ENCODE measurements at places on chromosomes 2 and 18.
A peak's percentile ranks its signal among the peaks of the same experiment; 100 is the strongest.

DNA sequence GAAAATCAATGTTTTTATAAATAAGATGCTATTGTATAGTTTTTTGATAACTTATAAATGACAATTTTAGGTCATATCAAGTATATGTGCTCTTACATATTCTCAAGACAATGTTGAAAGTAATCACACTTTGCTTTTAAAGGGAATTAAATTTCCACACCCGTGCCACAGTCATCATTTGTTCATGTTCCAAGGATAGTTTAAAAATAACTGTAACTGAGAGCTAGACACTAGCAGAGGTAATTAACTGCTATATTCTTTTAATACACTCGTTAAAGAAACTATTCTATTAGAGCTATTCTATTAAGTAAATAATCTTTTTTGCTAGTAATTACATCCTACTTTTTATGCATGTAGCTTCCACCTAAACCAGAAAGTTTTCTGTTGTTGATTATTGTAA is 18.0 kb downstream of the GEN1 start:
- no peaks in the 10 kb centered on the region for H3K4me1 ChIP-seq
- DNase-seq, result no peak
- H3K36me3 ChIP-seq, result peaks cover 33% of the 10 kb centered on the region
- no peak overlapping the region for H3K4me3 ChIP-seq

DNA sequence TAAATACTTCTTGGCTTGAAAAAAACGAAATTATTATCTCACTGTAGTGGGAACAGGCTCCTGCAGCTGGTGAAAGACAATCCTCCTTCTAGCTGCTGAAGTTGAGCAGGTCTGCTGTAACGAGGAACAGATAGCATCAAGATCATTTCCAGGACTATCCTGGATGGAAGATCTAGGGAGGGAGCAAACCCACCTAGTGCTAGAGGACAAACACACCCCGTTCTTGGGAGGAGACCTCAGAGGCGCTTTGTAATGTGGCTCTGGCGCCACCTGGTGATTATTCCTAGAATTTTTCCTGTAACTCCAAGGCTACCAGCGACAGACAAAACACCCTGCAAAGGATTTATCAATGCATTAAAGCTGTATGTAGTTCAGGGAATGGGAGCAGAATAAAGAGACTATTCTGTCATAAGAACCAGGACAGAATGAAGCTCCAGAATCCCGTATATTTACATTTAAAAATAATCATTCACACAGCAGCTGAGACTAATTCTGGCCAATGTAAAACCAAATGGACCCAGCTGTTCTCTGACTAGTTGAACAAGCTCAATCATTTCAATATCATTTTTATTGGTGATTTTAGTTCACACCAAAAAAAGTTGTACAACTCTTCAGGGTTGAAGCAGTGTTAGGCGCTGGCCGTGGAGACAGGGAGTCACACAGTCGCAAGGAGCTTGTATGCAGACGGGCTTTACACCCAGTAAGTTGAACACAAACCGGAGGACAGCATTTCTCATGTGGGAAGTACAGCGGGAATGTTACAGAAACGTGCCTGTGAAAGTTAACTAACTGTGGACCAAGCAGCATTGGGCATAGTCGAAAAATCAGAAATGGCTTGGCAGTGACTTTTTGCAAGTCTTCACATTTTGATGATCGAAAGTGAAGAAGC is 290.3 kb downstream of the TRIB2 start:
- H3K27ac ChIP-seq, result no peak overlapping the region
- H3K4me1 ChIP-seq, result no peaks in the 10 kb centered on the region
- H3K4me3 ChIP-seq, result no peak overlapping the region
- DNase-seq, result peak; percentile 86
- H3K27me3 ChIP-seq, result no peaks in the 10 kb centered on the region
- H3K36me3 ChIP-seq, result no peaks in the 10 kb centered on the region

GRCh38 chr2:191009541-191010374 is 4.2 kb downstream of the STAT1 start:
- H3K27me3 ChIP-seq, result peaks cover 3% of the 10 kb centered on the region
- H3K4me1 ChIP-seq, result peaks cover 13% of the 10 kb centered on the region
- no peak overlapping the region for H3K4me3 ChIP-seq
- no peak for DNase-seq

GRCh38 chr2:85308896-85309555 is 18.8 kb downstream of the TGOLN2 start:
- H3K4me3 ChIP-seq, result no peak overlapping the region
- no peaks in the 10 kb centered on the region for H3K27me3 ChIP-seq
- peaks cover 10% of the 10 kb centered on the region for H3K36me3 ChIP-seq
- H3K4me1 ChIP-seq, result peaks cover 21% of the 10 kb centered on the region

GRCh38 chr2:151111599-151112278 is 149.9 kb downstream of the RBM43 start:
- H3K36me3 ChIP-seq, result no peaks in the 10 kb centered on the region
- peak overlapping the region; percentile 21 for H3K27ac ChIP-seq
- DNase-seq, result peak; percentile 76
- no peaks in the 10 kb centered on the region for H3K27me3 ChIP-seq
- peaks cover 7% of the 10 kb centered on the region for H3K4me1 ChIP-seq
- H3K4me3 ChIP-seq, result no peak overlapping the region

DNA sequence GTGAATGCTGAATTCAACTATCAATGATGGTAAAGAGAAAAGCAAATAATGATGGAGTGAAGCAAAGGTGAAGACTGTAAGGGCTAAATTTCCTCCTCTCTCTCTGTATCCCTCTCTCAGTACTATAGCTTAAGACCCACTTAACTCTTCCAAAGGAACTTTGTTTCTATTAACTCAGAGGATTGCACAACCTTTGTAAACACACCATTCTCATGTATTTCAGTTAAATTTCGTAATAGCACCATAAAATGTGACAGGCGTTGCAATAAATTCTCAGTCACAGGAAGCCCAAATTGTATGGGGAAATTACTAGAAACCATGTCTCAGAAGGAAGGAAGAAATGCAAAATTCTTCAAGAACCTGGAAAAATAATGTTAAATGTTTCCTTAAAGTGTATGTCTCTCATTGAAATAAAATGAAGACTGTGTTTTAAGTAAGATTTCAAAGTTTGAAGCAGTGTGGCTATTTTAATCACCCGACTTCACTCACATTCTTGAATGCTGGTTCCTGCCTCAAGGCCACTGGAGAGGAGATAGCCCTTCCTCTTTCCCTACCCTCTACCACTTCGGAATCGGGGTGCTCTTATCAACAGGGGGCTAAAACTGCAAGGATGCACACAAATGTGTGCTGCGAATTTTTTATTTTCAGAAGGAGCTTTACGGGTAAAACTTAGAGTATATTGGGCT is 112.1 kb downstream of the FTCDNL1 start:
- no peaks in the 10 kb centered on the region for H3K36me3 ChIP-seq
- DNase-seq, result no peak
- H3K27me3 ChIP-seq, result no peaks in the 10 kb centered on the region
- H3K27ac ChIP-seq, result no peak overlapping the region
- H3K4me3 ChIP-seq, result no peak overlapping the region

- peaks cover 6% of the 10 kb centered on the region for H3K4me1 ChIP-seq
- H3K27me3 ChIP-seq, result no peaks in the 10 kb centered on the region
- H3K4me3 ChIP-seq, result no peak overlapping the region
- H3K36me3 ChIP-seq, result no peaks in the 10 kb centered on the region
- DNase-seq, result peak; percentile 40
Measured at GRCh38 chr2:101467306-101467705, 7.6 kb downstream of the RFX8 start.

GRCh38 chr2:160063271-160063670 is 856 bp upstream of the PLA2R1 start:
- H3K4me3 ChIP-seq, result peak overlapping the region; percentile 83
- H3K27me3 ChIP-seq, result peaks cover 36% of the 10 kb centered on the region
- H3K4me1 ChIP-seq, result peaks cover 9% of the 10 kb centered on the region
- no peak overlapping the region for H3K27ac ChIP-seq
- DNase-seq, result peak; percentile 29

DNA sequence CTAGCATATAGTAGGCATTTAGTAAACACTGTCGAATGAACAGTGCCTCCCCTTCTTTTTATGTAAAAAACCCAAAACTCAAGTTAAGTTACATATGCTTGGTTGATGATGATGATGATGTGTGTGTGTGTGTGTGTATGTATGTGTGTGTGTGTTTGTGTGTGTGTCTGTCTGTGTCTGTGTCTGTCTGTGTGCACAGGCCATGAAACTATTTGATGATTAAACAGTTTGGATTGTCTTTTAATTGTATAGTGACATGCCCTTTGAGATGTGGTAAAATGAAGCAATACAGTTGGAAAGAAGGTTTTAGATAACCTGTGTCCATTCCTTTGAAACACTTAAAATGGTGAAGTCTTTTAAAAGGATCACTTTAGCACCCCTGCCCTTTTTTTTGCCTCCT is 105.6 kb downstream of the MAP4K4 start:
- H3K27ac ChIP-seq, result no peak overlapping the region
- H3K27me3 ChIP-seq, result no peaks in the 10 kb centered on the region
- no peaks in the 10 kb centered on the region for H3K36me3 ChIP-seq
- peaks cover 45% of the 10 kb centered on the region for H3K4me1 ChIP-seq
- H3K4me3 ChIP-seq, result no peak overlapping the region
- no peak for DNase-seq

DNA sequence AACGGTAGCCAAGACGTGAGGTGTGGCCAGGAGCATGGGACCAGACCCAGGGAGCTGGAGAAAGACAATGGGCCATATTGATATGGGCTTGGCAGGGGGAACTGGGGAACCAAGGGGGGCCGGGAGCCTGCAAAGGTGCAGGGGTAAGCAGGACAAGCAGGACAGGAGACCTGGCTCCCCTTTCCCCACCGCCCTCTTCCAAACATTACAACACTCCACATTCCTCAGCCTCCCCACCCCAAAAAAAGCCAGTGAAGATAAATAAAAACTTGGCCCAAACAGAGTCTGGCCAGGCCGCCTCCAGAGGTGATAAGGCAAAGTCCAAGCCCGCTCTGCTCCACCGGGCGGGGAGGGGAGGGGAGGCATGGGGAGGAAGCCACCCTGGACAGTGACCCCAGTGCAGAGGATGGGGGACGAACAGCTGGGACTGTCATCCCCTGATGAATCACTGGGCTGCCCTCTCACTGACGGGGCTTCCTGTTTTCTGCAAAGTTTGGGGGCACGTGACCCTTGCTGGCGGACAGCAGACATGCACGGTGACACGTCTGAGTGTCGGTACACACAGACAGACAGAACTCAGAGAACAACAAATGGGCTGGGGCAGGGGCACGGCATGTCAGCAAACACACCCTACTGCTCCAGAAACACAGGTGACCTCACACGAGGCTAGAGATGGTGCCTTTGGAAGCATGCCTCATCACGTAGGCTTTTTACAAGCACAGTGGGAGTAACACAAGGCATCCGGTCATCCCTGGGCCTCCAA is 100.2 kb downstream of the TNS1 start:
- no peak overlapping the region for H3K4me3 ChIP-seq
- H3K4me1 ChIP-seq, result no peaks in the 10 kb centered on the region
- no peak for DNase-seq
- H3K27ac ChIP-seq, result no peak overlapping the region

- DNase-seq, result no peak
- no peaks in the 10 kb centered on the region for H3K27me3 ChIP-seq
- H3K27ac ChIP-seq, result no peak overlapping the region
- no peaks in the 10 kb centered on the region for H3K4me1 ChIP-seq
- no peak overlapping the region for H3K4me3 ChIP-seq
Measured at GRCh38 chr2:239028253-239028619, 180.4 kb downstream of the TWIST2 start.

DNA sequence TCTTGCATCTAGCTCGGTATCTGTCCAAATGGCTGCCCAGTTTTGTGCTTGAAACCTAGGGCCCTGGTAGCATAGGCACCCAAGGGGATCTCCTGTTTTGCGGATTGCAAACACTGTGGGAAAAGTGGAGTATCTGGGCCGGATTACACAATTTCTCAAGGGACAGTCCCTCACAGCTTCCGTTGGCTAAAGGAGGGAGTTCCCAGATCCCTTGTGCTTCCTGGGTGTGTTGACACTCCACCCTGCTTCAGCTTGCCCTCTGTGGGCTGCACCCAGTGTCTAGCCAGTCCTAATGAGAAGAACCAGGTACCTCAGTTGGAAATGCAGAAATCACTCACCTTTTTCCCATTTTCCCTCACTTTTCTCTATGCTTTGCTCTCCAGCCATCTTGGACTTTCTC is 35.5 kb downstream of the RPRM start:
- no peaks in the 10 kb centered on the region for H3K4me1 ChIP-seq
- DNase-seq, result no peak
- H3K4me3 ChIP-seq, result no peak overlapping the region
- no peaks in the 10 kb centered on the region for H3K27me3 ChIP-seq
- H3K27ac ChIP-seq, result no peak overlapping the region

DNA sequence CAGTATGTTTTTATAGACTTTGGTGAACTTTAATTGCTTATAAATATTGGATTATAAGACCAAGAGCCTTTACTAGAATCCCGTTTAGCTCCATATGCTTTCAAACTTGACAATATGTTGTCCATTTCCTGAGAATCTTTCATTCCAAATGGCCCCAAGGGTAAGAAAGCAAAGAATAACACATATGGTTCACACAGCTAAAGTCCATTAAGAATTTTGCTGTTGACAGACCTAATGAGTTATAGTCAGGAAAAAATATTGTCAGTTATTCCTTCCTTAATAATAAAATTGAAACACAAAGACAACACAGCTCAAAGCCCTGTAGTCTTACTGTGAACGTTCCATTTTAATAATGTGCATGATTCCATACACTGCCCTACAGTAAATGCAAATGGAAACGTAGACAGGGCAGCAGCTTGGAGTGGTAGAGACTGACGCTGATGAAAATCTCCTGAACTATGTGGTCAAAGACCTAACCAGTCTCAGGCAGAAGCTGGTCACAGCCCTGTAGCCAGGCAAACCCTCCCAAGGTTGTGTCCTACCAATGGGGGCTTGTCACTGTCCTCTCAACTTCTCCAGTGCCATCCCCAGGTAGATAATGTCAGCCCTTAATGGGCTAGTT is 49.0 kb upstream of the ATIC start:
- no peaks in the 10 kb centered on the region for H3K36me3 ChIP-seq
- DNase-seq, result no peak
- H3K4me1 ChIP-seq, result no peaks in the 10 kb centered on the region
- no peak overlapping the region for H3K4me3 ChIP-seq

GRCh38 chr2:163347982-163348856 is 387.6 kb downstream of the FIGN start:
- DNase-seq, result peak; percentile 95
- peak overlapping the region; percentile 58 for H3K4me3 ChIP-seq
- H3K27me3 ChIP-seq, result no peaks in the 10 kb centered on the region

DNA sequence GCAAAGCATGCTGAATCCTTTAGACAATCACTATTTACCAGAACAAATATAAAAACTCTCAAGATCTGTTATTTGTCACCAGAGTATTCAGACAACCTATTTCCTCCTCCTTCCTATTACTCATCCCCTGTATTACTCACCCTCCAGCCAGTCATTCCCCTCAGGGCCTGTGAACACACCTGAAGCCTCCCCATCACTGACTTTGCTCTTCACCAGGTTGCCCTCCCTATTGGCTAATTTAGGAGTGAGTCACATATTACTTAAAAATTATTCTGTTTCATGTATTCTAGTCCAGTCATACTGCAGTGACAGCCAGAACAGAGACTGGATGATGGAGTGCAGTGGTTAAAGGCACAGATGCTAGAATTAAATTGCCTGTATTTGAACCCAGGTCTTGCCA is 3.7 kb upstream of the ATG16L1 start:
- H3K36me3 ChIP-seq, result no peaks in the 10 kb centered on the region
- no peak for DNase-seq
- no peaks in the 10 kb centered on the region for H3K27me3 ChIP-seq
- no peak overlapping the region for H3K27ac ChIP-seq
- no peak overlapping the region for H3K4me3 ChIP-seq
- H3K4me1 ChIP-seq, result 0 out of 2 replicates have a peak, but pooled peaks cover under 1% of the 10 kb centered on the region

Data from GM23338 (cell line).